ENCODE measurements at places on chromosomes 3 and 15. TPM values are rescaled to one million over a fixed set of nuclear protein-coding genes. Genes with fewer than 3 reads are reported as not detected.

OXTR gene
- 0.29 TPM for total RNA-seq

RASGRF1 gene
- not detected for total RNA-seq

ACOX2 gene
- total RNA-seq, result 62.2 TPM

CD200R1 gene
- 0.98 TPM for total RNA-seq

LEKR1 gene
- 6.3 TPM for total RNA-seq

GADL1 gene
- not detected for total RNA-seq

WDR93 gene
- 2.3 TPM for total RNA-seq

DAZL gene
- total RNA-seq, result 0.27 TPM

ARNT2 gene
- 9.4 TPM for total RNA-seq

ARHGAP11A gene
- total RNA-seq, result 8.2 TPM

CELSR3 gene
- 0.54 TPM for total RNA-seq

ANKUB1 gene
- total RNA-seq, result not detected

LTF gene
- total RNA-seq, result 43.1 TPM

SLCO3A1 gene
- 25.3 TPM for total RNA-seq

PTPN9 gene
- 72.3 TPM for total RNA-seq

CLDN11 gene
- 5.6 TPM for total RNA-seq

KCNMB3 gene
- total RNA-seq, result 4.4 TPM

COL8A1 gene
- 106 TPM for total RNA-seq

CFAP92 gene
- total RNA-seq, result 2.5 TPM

FBXW12 gene
- total RNA-seq, result not detected

PXYLP1 gene
- 9.8 TPM for total RNA-seq

P2RY14 gene
- 1.8 TPM for total RNA-seq

JAGN1 gene
- 32.2 TPM for total RNA-seq

PIK3CA gene
- total RNA-seq, result 24.7 TPM

RLBP1 gene
- not detected for total RNA-seq

C3orf85 gene
- total RNA-seq, result not detected

SLC24A5 gene
- not detected for total RNA-seq

C3orf70 gene
- total RNA-seq, result 2.1 TPM

CDHR4 gene
- total RNA-seq, result not detected

SLC30A4 gene
- total RNA-seq, result 12.9 TPM

GHRL gene
- total RNA-seq, result 0.56 TPM

PEX5L gene
- total RNA-seq, result 2.0 TPM

ROPN1B gene
- 0.54 TPM for total RNA-seq

ROBO1 gene
- 18.4 TPM for total RNA-seq

A4GNT gene
- not detected for total RNA-seq

DTX3L gene
- total RNA-seq, result 23.1 TPM

CSTA gene
- not detected for total RNA-seq

NOX5 gene
- total RNA-seq, result 0.88 TPM

MKRN3 gene
- 0.40 TPM for total RNA-seq

AADACL2 gene
- total RNA-seq, result not detected

GOLGA8J gene
- total RNA-seq, result 4.7 TPM

CA12 gene
- total RNA-seq, result 21.9 TPM

ACVR2B gene
- total RNA-seq, result 8.5 TPM

SAMMSON gene
- total RNA-seq, result 0.27 TPM

VWA5B2 gene
- total RNA-seq, result 0.88 TPM

CSPG4 gene
- 2.4 TPM for total RNA-seq

C15orf62 gene
- 0.13 TPM for total RNA-seq

ITIH1 gene
- total RNA-seq, result not detected

TLR9 gene
- not detected for total RNA-seq

NMB gene
- 29.4 TPM for total RNA-seq
